ENCODE measurements at places on chromosomes 12 and 14. TPM values are rescaled to one million over a fixed set of nuclear protein-coding genes. Genes with fewer than 3 reads are reported as not detected.

DNA sequence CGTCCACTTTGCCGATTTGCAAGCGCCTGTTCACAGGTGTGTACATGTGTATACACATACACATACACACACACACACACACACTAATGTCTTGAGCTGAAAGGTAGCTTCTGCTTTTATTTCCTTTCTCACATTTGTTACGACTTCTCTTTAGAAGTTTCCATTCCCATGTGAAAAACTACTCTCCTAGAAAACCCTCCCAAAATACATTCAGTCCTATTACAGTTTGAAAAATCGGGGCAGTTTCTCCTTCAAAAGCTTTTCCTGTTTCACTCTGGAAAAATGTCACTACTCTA lies 3.9 kb downstream of the BLTP3B start:
- H3K27ac ChIP-seq: no peak overlapping the region
- no peak overlapping the region for H3K4me3 ChIP-seq
- H3K36me3 ChIP-seq: no peaks in the 10 kb centered on the region
- no peaks in the 10 kb centered on the region for H3K27me3 ChIP-seq

DNA sequence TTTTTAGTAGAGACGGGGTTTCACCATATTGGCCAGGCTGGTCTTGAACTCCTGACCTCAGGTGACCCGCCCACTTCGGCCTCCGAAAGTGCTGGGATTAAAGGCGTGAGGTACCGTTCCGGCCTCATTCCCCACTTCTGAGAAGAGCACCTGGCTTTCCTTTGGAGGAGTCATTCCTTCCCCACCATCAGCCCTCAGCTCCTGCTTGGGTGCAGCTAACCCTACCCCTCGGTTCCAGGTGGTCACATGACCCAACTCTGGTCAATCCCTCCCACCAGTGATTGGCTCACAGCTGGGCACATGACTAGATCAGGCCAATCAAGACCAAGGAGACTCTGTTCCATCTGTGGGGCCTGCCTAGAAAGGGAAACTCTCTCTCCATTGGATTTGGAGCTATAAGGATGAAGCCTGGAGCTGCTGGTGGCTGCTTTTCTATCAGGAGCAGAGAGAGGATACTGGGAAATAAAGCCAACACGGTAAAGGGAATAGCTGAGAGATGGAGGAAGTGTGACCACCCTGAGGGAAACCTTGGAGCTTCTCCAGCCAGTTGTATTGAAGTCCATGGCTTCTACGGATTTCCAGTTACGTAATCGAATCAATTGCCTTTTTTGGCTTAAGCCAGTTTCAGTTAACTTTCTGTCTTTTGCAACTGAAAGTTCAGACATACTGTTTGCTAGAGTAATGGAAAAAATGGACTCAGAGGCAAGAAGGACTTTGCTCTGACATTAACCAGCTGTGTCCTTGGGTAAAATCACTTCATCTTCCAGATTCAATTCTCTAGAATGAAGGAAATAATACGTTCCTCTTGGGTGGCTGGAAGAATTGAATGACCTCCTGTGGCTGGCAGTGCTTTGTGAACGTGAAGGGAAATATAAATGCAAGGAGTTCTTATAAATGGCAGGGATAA lies 19.7 kb upstream of the IFT81 start:
- no peaks in the 10 kb centered on the region for H3K36me3 ChIP-seq
- H3K27ac ChIP-seq: no peak overlapping the region
- H3K4me3 ChIP-seq: no peak overlapping the region
- no peak for DNase-seq
- H3K4me1 ChIP-seq: no peaks in the 10 kb centered on the region
- no peaks in the 10 kb centered on the region for H3K27me3 ChIP-seq

DNA sequence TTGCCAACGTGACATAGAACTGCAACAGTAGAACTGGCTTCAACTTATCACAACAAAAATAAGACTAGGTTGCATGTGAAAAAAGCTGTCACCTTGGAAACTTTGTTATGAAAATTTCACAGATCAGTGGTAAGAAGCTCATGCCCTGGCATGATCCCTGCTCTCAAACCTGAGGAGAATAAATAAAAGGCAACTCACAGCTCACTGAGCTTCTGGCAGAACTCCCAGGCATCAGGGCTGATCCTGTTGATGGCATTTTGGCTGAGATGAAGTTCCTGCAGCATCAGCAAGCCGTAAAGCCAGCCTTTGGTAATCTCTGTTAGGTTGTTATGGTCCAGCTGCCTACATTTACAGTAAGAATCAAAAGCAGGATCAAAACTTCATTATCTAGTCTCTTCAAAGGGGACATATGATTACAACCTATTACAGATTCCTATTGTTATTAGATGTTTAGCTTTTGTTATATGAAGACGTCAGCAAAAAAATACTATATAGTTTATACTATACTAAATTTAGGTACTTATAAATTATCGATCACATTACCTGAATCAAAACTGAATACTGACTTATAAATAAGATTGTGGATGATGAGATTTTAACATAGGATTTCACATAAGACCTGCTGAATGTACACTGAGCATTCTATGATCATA lies 32.0 kb downstream of the LRIG3 start:
- no peaks in the 10 kb centered on the region for H3K4me1 ChIP-seq
- H3K36me3 ChIP-seq: no peaks in the 10 kb centered on the region
- H3K27me3 ChIP-seq: no peaks in the 10 kb centered on the region
- no peak overlapping the region for H3K4me3 ChIP-seq
- no peak overlapping the region for H3K27ac ChIP-seq

DNA sequence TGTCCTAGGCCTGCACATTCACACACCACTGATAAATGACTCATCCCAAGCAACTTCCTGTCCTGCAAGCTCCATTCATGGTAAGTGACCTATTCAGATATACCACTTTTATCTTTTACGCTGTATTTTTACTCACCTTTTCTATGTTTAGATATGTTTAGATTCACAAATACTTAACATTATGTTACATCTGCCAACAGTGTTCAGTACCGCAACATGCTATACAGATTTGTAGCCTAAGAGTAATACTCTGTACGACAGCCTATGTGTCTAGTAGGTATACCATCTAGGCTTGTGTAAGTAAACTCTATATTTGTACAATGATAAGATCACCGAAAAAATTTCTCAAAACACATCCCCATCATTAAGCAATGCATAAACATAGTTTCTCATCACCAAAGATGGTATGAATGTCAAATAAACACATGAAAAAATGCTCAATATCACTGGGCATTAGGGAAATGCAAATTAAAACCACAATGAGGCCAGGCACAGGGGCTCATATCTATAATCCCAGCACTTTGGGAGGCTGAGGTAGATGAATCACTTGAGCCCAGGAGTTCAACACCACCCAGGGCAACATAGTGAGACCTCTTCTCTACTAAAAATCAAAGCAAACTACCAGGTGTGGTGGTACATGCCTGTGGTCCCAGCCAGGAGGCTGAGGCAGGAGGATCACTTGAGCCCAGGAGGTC lies 20.7 kb downstream of the ATXN2 start:
- no peak overlapping the region for H3K4me3 ChIP-seq
- DNase-seq: no peak
- no peaks in the 10 kb centered on the region for H3K36me3 ChIP-seq
- no peaks in the 10 kb centered on the region for H3K4me1 ChIP-seq
- H3K27ac ChIP-seq: no peak overlapping the region
- no peaks in the 10 kb centered on the region for H3K27me3 ChIP-seq

GRCh38 chr12:85872497-85873091 lies 1.5 kb upstream of the NTS start:
- no peak overlapping the region for H3K27ac ChIP-seq
- H3K36me3 ChIP-seq: no peaks in the 10 kb centered on the region
- no peaks in the 10 kb centered on the region for H3K27me3 ChIP-seq
- no peak for DNase-seq
- no peaks in the 10 kb centered on the region for H3K4me1 ChIP-seq

DNA sequence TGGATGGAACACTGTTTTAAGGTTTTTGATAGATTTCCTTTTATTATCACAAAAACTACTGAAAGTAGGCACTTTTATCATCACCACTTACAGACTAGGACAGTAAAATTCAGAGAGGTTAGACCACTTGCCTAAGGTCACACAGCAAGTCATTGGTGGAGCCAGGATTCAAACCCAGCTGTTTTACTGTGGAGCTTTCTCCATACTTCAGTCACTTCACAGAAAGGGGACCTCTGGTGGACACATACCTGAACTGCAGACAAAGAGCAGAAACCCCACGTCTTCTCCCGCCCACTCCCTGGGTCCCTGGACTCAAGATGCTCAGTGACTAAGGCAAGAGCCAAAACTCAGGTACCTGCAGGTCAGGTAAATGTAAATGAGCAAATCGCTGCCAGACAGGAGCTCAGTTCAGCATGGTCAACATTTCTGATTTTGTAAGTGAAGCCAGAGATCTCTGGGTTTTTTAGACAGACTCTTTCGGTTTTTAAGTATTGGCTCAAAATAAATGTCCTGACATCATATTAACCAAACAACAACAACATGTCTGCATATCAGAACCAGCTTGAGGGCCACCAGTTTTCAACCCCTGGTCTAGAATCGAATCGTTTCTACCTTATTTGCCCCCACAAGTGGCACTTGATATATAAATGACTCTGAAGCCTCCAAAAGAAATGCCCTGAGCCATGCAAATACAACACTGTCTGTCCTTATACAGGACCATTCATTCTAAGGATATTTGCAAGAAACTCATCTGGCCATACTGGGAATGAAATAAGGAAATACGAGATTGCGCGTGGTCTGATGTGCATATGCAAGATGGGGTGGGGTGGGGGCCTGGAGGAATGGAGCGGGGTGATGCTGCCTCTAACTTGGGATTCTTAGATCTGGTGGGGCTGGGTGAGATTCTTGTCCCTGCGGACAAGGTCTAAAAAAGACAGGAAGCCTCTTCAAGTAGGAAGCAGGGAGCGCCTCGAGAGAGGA lies 110.9 kb downstream of the KSR2 start:
- DNase-seq: peak; percentile 12
- H3K4me3 ChIP-seq: no peak overlapping the region
- no peaks in the 10 kb centered on the region for H3K27me3 ChIP-seq
- no peaks in the 10 kb centered on the region for H3K4me1 ChIP-seq
- no peak overlapping the region for H3K27ac ChIP-seq
- no peaks in the 10 kb centered on the region for H3K36me3 ChIP-seq

DNA sequence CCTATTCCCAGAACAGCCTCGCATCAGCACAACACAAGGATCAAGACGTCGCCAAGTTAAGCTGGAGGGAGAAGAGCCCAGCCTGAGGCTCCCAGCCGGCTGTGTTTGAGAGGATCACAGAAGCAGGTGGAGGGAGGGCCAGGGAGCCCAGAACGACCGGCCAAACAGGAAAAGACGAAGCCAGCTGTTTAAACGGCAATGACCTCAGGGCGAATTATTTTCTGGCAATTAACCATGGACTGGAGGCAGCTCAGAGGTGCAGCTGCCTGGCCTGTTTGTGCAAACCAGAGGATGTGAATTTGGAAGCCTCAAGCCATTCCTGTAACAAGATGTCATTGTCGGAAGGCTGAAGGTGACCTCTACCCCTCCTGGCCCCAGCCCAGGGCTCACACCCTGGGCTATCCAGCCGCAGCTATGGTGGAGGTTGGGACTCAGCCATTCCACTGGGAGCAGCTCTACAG lies 175.8 kb upstream of the PRMT8 start:
- no peaks in the 10 kb centered on the region for H3K36me3 ChIP-seq
- no peak overlapping the region for H3K27ac ChIP-seq
- no peak for DNase-seq
- H3K4me3 ChIP-seq: no peak overlapping the region

DNA sequence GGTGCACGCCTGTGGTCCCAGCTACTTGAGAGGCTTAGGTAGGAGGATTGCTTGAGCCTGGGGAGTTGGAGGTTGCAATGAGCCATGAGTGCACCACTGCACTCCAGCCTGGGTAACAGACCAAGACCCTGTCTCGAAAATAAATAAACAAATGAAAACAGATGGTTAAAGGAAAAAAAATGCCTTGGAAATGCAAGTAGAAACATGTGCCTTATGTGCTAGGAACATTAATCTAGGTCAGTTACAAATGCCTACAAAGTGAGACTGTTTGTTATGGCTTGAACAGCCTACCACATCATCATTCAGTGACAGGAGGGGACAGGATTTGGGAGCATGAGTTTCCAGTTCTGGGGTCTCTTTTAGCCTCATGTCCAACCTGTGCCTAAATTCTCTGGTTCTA lies 52.4 kb upstream of the BCAT1 start:
- H3K4me3 ChIP-seq: no peak overlapping the region
- no peak overlapping the region for H3K27ac ChIP-seq
- H3K4me1 ChIP-seq: peaks cover 12% of the 10 kb centered on the region
- no peaks in the 10 kb centered on the region for H3K27me3 ChIP-seq
- DNase-seq: no peak

Gene DPY19L2
- total RNA-seq: 9.5 TPM

- H3K4me3 ChIP-seq: no peak overlapping the region
- H3K27me3 ChIP-seq: no peaks in the 10 kb centered on the region
- no peak for DNase-seq
- H3K4me1 ChIP-seq: no peaks in the 10 kb centered on the region
- no peaks in the 10 kb centered on the region for H3K36me3 ChIP-seq
Measured at GRCh38 chr12:77625441-77625840, 205.3 kb upstream of the NAV3 start.

DNA sequence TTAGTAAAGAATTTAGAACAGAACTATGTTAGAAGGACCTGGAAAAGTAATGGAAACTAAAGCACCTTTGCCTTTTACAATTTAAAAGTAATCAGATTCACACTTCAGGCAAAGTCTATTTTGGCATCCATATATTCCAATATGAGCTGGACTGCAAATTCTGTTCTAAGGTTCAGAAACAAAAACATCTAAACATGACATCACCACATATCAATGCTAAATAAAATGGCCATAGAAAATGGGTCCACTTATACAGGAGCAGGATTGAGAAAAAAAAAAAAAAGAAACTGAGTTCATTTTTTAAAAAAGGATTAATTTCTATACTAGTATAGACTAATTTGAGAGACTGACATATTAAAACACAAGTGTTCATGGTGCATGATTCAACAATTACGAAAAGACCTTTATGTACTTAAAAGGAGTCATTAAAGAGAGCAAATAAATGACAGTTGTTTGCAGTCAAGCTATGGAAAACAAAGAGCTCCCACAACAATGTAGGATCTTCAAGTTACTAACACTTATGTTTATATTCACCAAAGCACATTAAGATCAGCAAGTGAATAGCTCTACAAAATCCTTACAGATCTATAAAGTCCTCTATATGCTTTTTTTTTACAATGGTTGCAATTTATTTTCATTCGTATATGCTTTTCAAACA lies 45.7 kb downstream of the DICER1 start:
- peaks cover 40% of the 10 kb centered on the region for H3K36me3 ChIP-seq
- H3K4me1 ChIP-seq: no peaks in the 10 kb centered on the region
- H3K27ac ChIP-seq: no peak overlapping the region
- DNase-seq: no peak

Gene TAS2R20
- 0.75 TPM for total RNA-seq

GRCh38 chr12:66247741-66248140 lies 54.6 kb upstream of the HELB start:
- H3K27me3 ChIP-seq: no peaks in the 10 kb centered on the region
- no peak for DNase-seq
- H3K4me3 ChIP-seq: no peak overlapping the region
- no peaks in the 10 kb centered on the region for H3K4me1 ChIP-seq
- no peaks in the 10 kb centered on the region for H3K36me3 ChIP-seq
- H3K27ac ChIP-seq: no peak overlapping the region

Gene GPR65
- total RNA-seq: 16.1 TPM

Gene PLCZ1
- not detected for total RNA-seq
